ENCODE measurements at places on chromosomes 16 and 17.

GRCh38 chr17:72775919-72776318 is 316.6 kb downstream of the SLC39A11 start:
- no peak overlapping the region for H3K4me3 ChIP-seq
- H3K4me1 ChIP-seq: no peaks in the 10 kb centered on the region
- no peaks in the 10 kb centered on the region for H3K36me3 ChIP-seq

DNA sequence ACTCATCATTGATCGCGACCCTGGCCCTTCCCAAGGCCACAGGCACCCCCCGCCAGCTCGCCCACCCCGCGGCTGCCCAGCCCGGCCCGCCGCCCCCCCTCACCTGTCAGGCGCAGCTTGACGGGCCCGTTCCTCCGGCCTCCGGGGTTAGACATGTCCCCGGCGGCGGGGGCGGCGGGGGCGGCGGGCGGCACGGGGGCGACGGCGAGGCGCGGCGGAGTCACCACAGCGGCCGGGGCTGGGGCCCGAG is 456 bp downstream of the SMURF2 start:
- DNase-seq: peak; percentile 61
- H3K4me1 ChIP-seq: no peaks in the 10 kb centered on the region
- peak overlapping the region; percentile 88 for H3K4me3 ChIP-seq
- H3K27ac ChIP-seq: peak overlapping the region; percentile 96
- no peaks in the 10 kb centered on the region for H3K36me3 ChIP-seq

GRCh38 chr16:55439101-55439690 is 39.8 kb upstream of the MMP2 start:
- no peaks in the 10 kb centered on the region for H3K27me3 ChIP-seq
- no peak overlapping the region for H3K4me3 ChIP-seq
- H3K4me1 ChIP-seq: no peaks in the 10 kb centered on the region
- no peak for DNase-seq

DNA sequence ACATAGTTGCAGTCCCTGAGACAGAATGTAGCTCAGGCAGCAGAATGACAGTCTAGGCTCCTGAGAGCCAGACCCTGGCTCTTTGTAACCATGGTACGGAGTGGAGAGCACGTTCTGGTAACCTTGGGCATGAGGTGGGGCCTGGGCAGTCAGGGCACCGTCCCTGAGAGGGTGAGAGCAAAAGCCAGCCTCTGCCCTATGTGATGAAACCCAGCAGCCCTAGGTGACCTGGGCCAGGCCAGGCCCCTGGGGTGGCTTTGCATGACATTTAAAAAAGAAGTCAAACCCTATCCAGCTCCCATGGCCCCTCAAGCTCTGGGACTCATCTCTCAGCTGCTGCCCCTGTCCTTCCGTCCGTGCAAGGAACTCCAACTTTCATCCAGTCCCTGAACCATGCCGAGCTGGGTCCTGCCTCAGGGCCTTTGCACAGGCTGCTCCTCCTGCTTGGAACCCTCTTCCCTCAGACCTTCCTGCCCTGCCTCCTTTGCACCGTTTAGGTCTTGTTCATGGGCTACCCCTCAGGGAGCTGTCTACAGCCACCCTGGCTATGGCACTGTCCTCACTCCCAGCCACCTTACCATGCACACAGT is 188.6 kb downstream of the NTN1 start:
- DNase-seq: peak; percentile 33
- no peak overlapping the region for H3K4me3 ChIP-seq
- no peaks in the 10 kb centered on the region for H3K27me3 ChIP-seq
- no peaks in the 10 kb centered on the region for H3K4me1 ChIP-seq
- H3K36me3 ChIP-seq: no peaks in the 10 kb centered on the region

- peak overlapping the region; percentile 53 for H3K4me3 ChIP-seq
- H3K27me3 ChIP-seq: no peaks in the 10 kb centered on the region
- H3K4me1 ChIP-seq: no peaks in the 10 kb centered on the region
Observed at GRCh38 chr16:65120831-65121721, 787 bp downstream of the CDH11 start.

- no peak overlapping the region for H3K27ac ChIP-seq
- H3K36me3 ChIP-seq: no peaks in the 10 kb centered on the region
- peak overlapping the region; percentile 35 for H3K4me3 ChIP-seq
- H3K4me1 ChIP-seq: peaks cover 16% of the 10 kb centered on the region
- no peak for DNase-seq
- peaks cover 5% of the 10 kb centered on the region for H3K27me3 ChIP-seq
Observed at GRCh38 chr17:80474231-80474960, 2.0 kb downstream of the NPTX1 start.

DNA sequence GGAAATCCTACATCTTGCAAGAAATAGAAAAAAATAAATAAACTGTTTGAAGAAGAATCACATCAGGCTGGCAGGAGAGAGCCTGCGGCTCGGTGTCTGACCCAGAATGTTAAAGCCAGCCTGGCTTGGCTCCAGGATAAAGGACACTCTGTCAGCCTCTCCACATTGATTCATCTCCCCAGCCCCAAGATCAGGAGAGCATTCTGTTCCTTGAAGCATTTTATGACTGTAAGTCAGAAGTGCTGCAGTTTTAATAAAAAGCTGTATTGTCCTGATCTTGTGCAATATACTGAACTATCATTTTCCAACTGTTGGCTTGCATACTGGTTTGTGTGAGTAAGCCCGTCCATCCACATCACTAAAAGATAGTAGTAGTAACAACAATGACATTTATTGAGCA is 426.6 kb downstream of the HAPSTR1 start:
- no peaks in the 10 kb centered on the region for H3K27me3 ChIP-seq
- H3K4me3 ChIP-seq: no peak overlapping the region
- no peaks in the 10 kb centered on the region for H3K36me3 ChIP-seq
- H3K27ac ChIP-seq: no peak overlapping the region
- DNase-seq: no peak

All from Peyer's patch (tissue), 4 donors.